Breast epithelium (tissue), 4 donors: ENCODE measurements at places on chromosomes 5 and 9. TPM values are rescaled to one million over a fixed set of nuclear protein-coding genes. Genes with fewer than 3 reads are reported as not detected.

DNA sequence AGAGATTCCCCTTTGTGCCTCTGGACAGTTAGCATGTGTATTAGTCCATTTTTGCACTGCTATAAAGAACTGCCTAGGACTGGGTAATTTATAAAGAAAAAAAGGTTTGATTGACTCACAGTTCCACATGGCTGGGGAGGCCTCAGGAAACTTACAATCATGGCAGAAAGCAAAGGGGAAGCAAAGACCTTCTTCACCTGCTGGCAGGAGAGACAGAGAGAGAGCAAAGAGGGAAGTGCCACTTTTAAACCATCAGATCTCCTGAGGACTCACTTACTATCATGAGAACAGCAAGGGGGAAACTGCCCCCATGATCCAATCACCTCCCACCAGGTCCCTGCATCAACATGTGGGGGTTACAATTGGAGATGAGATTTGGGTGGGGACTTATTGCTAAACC lies 6.0 kb downstream of the CFAP90 start:
- H3K27me3 ChIP-seq, result no peaks in the 10 kb centered on the region
- no peaks in the 10 kb centered on the region for H3K36me3 ChIP-seq
- H3K27ac ChIP-seq, result no peak overlapping the region
- no peak overlapping the region for H3K4me3 ChIP-seq
- DNase-seq, result no peak

GRCh38 chr5:66406761-66407336 lies 189.3 kb upstream of the MAST4 start:
- H3K27me3 ChIP-seq, result no peaks in the 10 kb centered on the region
- no peak for DNase-seq
- H3K36me3 ChIP-seq, result no peaks in the 10 kb centered on the region
- H3K4me3 ChIP-seq, result no peak overlapping the region
- H3K4me1 ChIP-seq, result no peaks in the 10 kb centered on the region

GRCh38 chr9:115398313-115398650 lies 280.3 kb upstream of the TNC start:
- H3K4me1 ChIP-seq, result no peaks in the 10 kb centered on the region
- no peak overlapping the region for H3K27ac ChIP-seq
- H3K4me3 ChIP-seq, result no peak overlapping the region

- H3K27me3 ChIP-seq, result no peaks in the 10 kb centered on the region
- H3K4me3 ChIP-seq, result no peak overlapping the region
- no peaks in the 10 kb centered on the region for H3K36me3 ChIP-seq
These were observed 106.1 kb downstream of the THBS4 start for GRCh38 chr5:80141147-80141671.

GRCh38 chr9:127088724-127089615 lies 33.5 kb downstream of the ANGPTL2 start:
- no peak for DNase-seq
- peak overlapping the region; percentile 85 for H3K27ac ChIP-seq
- no peaks in the 10 kb centered on the region for H3K4me1 ChIP-seq
- no peaks in the 10 kb centered on the region for H3K27me3 ChIP-seq

- no peak overlapping the region for H3K27ac ChIP-seq
- H3K4me1 ChIP-seq, result no peaks in the 10 kb centered on the region
- DNase-seq, result no peak
- no peak overlapping the region for H3K4me3 ChIP-seq
- H3K36me3 ChIP-seq, result no peaks in the 10 kb centered on the region
These were observed 49.2 kb upstream of the PTPRD start for GRCh38 chr9:10661994-10662393.

DNA sequence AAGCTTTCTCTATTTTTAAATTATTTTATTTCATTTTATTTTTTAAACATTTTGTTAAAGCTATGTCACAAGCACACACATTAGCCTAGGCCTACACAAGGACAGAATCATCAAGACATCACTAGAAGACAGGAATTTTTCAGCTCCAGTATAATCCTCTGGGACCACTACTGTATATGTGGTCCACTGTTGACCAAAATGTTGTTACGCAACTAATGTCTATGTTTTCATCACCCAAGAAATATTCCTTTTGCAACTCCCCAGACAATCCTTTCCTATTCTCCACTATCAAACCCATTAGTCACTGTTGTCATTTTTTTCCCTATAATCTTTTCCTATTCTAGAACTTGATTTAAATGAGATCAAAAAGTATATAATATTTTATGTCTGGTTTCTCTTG lies 2371.7 kb upstream of the C9orf72 start:
- H3K27ac ChIP-seq, result no peak overlapping the region
- H3K36me3 ChIP-seq, result no peaks in the 10 kb centered on the region

GRCh38 chr9:107373809-107374208 lies 90.7 kb downstream of the RAD23B start:
- no peaks in the 10 kb centered on the region for H3K36me3 ChIP-seq
- no peak for DNase-seq
- H3K27ac ChIP-seq, result no peak overlapping the region

GRCh38 chr5:170075696-170076095 lies 30.0 kb upstream of the FOXI1 start:
- no peak for DNase-seq
- H3K36me3 ChIP-seq, result no peaks in the 10 kb centered on the region
- H3K27me3 ChIP-seq, result no peaks in the 10 kb centered on the region
- H3K27ac ChIP-seq, result no peak overlapping the region
- no peaks in the 10 kb centered on the region for H3K4me1 ChIP-seq

The CSF1R gene
- total RNA-seq, result 11.5 TPM

GRCh38 chr5:103224894-103225246 lies 33.7 kb upstream of the MACIR start:
- no peaks in the 10 kb centered on the region for H3K36me3 ChIP-seq
- H3K4me1 ChIP-seq, result no peaks in the 10 kb centered on the region
- H3K27me3 ChIP-seq, result no peaks in the 10 kb centered on the region
- H3K27ac ChIP-seq, result no peak overlapping the region
- no peak for DNase-seq
- H3K4me3 ChIP-seq, result no peak overlapping the region
